Right cardiac atrium (tissue), 5 donors: ENCODE measurements at places on chromosomes 6 and 20. TPM values are rescaled to one million over a fixed set of nuclear protein-coding genes. Genes with fewer than 3 reads are reported as not detected.

CAGE1 gene
- polyA plus RNA-seq, result not detected

IL20RA gene
- 3.7 TPM for polyA plus RNA-seq

UBE3D gene
- 2.3 TPM for polyA plus RNA-seq

MUCL3 gene
- polyA plus RNA-seq, result not detected

OR12D1 gene
- polyA plus RNA-seq, result not detected

DHX35 gene
- polyA plus RNA-seq, result 11.6 TPM

MYH7B gene
- polyA plus RNA-seq, result 125 TPM

RPS10 gene
- polyA plus RNA-seq, result 1,117 TPM

GTF3C6 gene
- polyA plus RNA-seq, result 129 TPM

SLC25A27 gene
- polyA plus RNA-seq, result 17.0 TPM
